Tibial nerve (tissue), 4 donors: ENCODE measurements at places on chromosomes 2 and 18.

DNA sequence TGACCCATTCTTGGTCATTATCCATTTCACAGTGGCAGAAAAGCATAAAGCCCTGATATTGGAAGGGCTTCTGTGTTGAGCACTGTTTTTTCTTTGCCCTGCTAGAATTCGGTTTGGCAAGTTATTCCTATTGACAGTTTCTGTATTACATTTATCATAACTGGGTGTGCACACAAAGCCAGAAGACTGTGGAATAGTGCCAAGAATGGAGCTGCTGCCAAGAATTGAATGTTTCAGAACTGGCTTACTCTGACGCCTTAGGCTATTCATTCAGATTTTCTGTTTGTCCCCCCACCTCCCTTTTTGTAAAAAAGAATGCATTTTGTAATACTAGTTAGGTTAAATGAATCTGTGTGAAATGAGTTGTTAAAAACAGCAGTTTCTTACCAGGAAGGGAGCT is 12.7 kb downstream of the KDM3A start:
- peaks cover 13% of the 10 kb centered on the region for H3K36me3 ChIP-seq
- H3K27me3 ChIP-seq = no peaks in the 10 kb centered on the region

DNA sequence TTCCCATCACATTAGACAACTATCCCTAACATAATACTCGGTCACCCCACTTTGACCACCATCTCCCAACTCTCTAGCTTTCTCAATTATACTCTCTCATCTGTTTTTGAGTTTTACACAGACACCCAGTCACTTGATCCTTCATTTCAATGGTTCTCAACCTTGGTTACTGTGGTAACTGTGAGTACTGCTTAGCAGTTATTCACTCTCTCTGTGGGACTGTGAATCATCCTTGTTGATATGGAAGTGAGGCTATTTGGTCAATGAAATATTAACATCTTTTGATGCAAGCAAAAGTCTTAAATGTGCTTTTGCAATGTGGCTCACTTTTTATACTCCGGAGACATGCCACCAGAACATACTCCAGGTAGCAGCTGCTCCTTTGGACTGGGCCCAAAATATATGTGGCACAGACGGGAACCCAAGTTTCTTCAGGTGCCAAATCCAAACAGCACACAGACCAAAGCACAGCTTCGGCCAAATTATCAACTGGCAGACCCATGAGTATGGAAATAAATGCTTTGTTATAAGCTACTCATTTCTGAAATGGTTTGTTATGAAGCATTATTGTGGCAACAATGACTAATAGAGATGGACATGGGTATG is 75.0 kb upstream of the SLC25A52 start:
- no peak overlapping the region for H3K27ac ChIP-seq
- H3K36me3 ChIP-seq = no peaks in the 10 kb centered on the region
- H3K4me3 ChIP-seq = no peak overlapping the region
- DNase-seq = no peak

DNA sequence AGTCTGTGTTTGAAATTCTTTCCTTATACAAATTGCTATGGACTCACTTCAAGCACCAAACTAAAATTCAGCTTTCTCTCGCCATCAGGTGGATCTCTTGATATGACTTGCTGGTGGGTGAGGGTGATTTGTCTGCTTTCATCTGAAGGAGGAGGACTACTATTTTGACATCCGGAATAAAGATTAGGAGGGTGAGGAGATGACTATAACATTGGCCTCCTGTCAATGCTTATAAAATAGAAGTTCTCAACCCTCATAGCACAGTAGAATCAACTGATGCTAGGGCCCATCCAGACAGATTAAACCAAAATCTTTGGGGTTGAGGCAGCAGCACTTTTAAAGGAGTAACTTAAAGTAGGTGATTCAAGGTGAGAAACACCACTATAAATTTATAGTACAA is 120.4 kb upstream of the DNAJC10 start:
- no peak overlapping the region for H3K4me3 ChIP-seq
- no peak overlapping the region for H3K27ac ChIP-seq
- H3K4me1 ChIP-seq = no peaks in the 10 kb centered on the region
- no peak for DNase-seq
- H3K27me3 ChIP-seq = no peaks in the 10 kb centered on the region
- H3K36me3 ChIP-seq = no peaks in the 10 kb centered on the region

- no peaks in the 10 kb centered on the region for H3K27me3 ChIP-seq
- no peaks in the 10 kb centered on the region for H3K36me3 ChIP-seq
- peaks cover 14% of the 10 kb centered on the region for H3K4me1 ChIP-seq
- H3K4me3 ChIP-seq = no peak overlapping the region
- DNase-seq = no peak
- H3K27ac ChIP-seq = no peak overlapping the region
These were observed 201.3 kb upstream of the NT5C1B start for GRCh38 chr2:18790509-18791171.
